ENCODE measurements at places on chromosomes 12 and 14.
A peak's percentile ranks its signal among the peaks of the same experiment; 100 is the strongest.

- no peak for DNase-seq
Measured at GRCh38 chr12:52812749-52813148, 1.2 kb downstream of the KRT4 start.

DNA sequence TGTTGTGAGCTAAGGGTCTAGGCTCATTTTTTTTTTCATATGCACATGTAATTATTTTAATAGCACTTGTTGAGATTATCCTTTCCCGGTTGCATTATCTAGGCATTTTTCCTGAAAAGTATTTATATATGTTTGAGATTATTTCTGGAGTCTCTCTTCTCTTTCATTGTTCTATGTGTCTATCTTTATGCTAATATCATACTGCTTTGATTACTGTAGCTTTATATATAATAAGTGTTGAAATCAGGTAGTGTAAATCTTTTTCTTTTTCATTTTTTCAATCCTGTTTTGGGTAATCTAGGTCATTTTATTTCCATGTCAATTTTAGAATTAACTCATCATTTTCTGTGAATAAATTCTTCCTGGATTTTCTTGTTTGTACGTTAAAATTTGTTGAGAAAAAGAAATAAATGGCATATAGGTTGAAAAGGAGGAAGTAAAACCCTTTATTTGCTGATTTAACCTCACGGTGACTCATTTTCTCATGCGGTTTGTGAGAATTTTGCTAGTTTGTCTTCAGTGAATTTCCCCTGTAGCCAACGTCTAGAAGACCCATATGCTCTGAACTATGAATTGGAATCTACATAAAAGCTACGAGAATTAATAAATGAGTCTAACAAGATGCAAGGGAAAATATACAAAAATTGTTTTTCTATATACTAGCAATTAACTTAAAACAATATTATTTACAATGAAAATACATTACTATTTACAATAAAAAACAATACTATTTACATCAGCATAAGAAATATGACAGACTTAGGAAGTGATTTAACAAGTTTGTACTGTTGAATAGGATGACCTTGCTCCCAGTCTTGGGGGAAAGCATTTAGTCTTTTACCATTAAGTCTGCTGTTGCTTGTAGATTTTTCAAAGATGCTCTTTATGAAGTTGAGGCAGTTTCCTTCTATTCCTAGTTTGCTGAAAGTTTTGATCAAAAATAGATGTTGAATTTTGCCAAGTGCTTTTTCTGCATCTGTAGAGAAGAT, 105.0 kb downstream of the SNAPC1 start:
- no peak for DNase-seq

DNA sequence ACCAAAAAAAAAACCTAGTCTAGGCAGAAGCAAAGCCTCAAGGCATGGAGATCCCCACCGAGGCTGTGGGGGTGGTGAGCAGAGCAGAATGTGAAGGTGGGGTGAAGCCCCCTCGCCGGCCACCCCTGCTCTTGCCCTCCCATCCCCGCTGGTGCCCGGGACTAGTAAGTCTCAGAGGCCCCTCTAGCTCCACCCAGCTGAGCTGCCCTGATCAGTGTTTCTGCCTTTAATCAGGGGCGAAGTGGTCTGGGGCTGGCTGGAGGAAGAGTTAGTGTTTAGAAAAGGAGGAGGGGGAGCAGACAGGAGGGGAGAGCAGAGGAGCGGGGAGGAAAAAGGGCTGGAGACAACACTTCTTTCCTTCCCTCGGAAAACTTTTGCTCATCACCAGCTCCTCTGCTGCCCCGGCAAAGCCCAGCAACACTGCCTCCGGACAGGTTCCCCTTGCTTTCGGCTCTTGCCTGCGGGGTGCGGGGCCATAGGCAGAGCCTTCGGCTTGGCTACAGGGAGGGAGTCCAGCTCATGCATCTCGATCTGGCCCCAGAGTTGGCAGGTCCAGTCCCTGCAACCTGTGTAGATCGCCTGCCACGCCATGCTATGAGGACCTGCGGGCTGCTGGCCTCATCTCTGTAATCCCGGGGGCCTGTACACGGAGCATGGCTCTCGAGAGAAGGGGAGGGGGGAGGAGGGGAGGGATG, 3.4 kb upstream of the DLK1 start:
- DNase-seq: no peak

GRCh38 chr14:74500417-74501134, 7.0 kb downstream of the ISCA2 start:
- DNase-seq: no peak

DNA sequence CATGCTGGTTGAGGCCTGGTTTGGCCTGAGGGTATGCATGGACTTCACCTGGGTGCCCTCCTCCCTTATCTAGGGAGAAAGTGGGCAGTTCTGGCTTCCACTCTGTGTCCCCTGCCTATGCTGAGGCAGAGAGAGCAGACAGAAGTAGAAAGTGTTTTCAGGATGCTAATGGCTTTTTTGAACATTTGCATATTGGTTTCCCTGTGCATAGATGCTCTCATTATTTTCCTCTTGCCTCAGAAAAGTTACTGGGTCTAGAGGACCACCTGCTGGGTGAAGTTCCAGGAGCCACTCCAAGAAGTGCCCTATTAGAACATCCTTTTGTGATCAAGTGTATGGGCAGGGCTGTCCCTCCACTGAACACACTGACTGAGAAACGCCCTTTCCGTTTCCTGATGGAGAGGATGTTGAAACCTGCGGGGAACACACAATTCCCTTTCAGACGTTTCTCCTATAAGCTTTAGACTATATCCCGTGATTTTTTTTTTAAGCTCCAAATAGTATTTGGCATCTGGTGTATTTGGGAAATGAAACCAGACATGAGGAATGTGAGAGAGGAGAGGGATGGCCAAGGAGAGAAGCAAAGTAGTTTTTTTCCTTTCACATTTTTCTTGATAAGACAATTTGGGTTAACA, 66.6 kb downstream of the DAAM1 start:
- peak; percentile 81 for DNase-seq

DNA sequence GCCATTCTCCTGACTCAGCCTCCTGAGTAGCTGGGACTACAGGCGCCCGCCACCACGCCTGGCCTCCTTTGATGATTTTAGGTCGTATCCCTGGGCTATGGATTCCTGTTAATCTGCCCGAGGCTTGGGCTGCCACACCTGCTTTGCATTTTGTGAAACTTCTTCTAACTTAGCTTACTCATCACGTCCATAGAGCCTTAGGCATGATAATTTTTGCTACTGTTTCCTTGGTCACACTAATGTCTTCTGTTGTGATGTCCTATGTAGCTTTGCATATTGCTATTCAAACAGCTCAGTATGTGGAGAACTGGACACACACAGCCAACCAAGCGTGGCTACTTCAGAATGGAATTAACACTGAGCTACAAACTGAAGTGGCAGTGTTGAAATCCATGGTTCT, 47.5 kb upstream of the DDX11 start:
- no peak for DNase-seq

GRCh38 chr14:21671371-21671770, 2.2 kb downstream of the OR4E1 start:
- no peak for DNase-seq

GRCh38 chr12:55289999-55290398, 6.4 kb downstream of the OR6C6 start:
- no peak for DNase-seq

GRCh38 chr14:79515158-79515557, 696.1 kb downstream of the DIO2 start:
- DNase-seq: no peak

DNA sequence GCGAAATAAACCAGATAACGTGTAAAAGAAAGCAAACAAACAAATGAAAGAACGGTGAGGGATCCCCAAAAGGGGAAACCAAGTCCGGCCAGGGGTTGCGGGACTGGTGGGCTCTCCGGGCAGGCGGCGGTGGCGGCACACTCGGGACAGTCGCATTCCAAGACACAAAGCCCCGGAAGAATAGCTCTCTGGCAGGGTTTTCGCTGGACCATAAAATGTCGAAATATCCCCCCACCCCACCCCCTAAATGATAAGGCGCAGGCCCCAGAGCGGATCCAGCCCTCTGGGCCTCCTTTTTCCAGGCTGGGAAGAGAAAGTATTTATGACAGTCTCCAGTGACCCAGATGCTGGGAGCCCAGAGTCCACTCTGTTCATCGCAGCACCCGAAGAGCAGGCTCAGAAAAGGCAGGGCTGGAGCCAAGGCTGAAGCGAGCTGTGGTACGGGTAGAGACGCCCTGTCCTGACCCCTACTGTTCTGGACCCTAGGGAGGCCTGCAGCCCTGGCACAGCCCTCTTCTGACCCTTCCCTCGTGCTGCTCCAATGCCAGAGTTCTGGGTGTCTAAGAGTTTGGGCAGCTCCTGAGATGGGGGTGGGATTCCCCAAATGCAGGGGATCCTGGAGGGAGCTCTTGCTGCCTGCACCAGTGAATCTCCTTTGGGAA, 2.1 kb upstream of the HOXC8 start:
- DNase-seq: no peak

- no peak for DNase-seq
Measured at GRCh38 chr14:75449036-75449435, 21.2 kb downstream of the JDP2 start.

- no peak for DNase-seq
Measured at GRCh38 chr12:131051155-131051473, 97.4 kb downstream of the ADGRD1 start.

DNA sequence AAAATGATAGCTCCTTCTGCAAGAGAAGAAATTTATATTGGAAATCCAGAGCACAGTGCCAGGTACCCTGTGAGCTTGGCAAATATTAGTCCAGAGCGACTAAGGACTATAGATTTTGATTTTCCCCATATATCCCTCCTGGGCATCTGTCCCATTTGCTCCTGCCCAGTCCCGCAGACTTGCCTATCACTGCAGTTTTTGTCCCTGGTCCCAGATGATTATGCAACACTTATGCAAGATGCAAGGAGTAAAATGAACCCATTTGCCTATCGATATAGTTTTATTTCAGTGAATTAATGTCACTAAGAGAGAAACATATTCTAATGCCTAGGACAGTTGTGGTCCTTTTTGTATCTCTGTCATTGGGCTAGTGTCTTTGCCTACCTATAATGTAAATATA, 215.9 kb upstream of the BMP4 start:
- no peak for DNase-seq

DNA sequence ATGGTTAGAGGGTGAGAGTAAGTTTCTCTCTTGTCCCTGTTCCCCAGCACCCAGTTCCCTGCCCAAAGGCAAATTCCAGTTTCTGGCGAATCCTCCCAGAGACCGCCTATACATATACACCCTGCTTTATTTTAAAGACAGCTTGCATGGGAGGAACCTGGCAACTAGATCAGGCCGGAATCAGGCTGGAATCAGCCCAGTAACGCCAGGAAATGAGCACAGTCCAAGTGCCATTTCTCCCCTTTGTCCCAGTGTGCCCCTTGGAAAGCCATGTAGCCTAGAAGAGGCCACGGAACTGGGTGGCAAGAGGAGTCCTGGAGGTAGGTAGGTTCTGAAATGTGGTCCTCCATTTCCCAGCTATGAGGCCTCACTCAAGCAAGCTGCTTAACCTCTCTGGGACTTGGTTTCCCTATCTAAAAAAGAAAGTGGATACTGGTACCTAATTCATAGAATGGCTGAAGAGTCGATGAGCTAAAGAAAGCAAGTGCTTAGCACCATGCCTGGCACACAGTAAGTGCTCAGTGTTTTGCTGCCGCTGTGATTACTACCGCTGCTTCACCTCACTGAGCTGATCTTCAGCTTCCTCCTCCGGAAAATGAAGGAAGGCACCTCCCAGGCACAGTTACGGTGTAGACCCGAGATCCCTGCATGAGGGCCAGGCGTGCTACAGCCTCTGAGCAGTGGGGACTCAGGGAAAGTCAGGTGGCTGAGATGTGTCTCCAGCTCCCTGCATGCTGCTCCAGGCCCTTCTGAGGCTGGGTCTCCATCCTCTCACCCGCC, 36.4 kb downstream of the PITPNM2 start:
- no peak for DNase-seq

DNA sequence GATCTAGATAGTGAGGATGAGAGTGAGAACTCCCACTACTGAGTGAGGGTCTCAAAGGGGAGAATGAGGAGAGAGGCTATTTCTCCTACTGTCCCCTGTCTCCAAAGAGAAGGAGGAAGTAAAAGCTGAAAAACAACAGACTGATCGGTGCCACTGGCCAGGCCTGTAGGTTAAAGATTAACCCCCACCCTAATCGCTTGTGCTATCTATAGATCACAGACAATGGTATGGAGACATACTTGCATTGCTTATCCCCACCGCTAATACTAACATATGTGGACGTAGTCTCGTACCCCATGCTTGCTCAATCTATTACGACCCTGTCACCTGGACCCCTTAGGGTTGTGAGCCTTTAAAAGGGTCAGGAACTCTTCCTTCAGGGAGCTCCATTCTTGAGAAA, 777.9 kb upstream of the TMEM132C start:
- no peak for DNase-seq

- peak; percentile 49 for DNase-seq
Measured at GRCh38 chr14:63388766-63389431, 70.2 kb upstream of the GPHB5 start.

DNA sequence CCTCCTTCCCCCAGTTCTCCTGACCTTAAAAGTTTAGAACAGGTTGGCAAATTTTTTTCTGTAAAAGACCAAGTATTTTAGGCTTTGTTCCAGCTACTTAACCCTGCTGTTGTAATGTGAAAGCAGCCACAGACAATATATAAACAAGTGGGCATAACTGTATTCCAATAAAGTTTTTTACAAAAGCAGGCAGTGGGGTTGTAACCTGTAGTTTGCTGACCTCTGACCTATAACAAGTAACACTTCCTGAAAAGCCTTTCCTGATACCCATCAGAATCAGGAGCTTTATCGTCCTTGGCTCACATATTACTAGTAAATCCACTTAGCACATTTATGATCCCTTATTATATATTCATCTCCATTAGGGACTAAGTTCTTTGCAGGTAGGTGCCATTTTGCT, 13.1 kb upstream of the SMARCC2 start:
- DNase-seq: no peak

DNA sequence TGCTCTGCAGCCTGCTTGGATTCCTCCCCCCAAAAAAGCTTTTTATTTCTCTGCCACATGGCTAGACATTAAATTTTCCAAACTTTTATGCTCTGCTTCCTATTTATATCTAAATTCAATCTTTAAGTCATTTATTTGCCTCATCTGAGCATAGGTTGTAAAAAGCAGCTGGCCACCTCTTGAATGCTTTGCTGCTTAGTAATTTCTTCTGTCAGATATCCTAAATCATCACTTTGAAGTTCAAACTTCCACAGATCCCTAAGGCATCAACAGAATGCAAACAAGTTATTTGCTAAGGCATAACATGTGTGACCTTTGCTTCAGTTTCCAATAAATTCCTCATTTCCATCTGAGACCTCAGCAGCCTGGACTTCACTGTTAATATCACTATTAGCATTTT, 209.6 kb downstream of the FSCB start:
- DNase-seq: peak; percentile 47

DNA sequence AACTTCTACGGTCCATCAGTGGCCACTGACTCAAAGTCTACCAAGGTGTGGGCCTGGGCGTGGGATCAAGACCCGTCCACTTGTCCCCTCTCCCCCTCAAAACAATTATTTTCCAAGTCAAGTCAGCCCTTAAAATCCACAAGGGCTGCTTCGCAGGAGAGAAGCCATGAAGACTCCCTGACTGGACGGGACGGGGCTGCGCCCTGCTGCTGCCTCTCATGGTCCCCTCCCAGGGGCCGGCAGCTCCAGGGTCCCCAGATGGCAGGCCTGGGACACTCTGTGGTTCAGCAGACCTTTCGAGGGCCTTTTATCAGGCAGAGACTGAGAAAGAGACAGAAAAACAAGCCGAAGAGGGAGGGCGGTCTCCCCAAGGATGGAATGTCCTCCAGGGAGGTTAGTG, 10.8 kb downstream of the NGB start:
- no peak for DNase-seq

GRCh38 chr12:27817766-27818165, 37.7 kb upstream of the MANSC4 start:
- DNase-seq: no peak

All from fibroblast of upper back skin (primary cell).